ENCODE measurements at places on chromosomes 4 and X.

- DNase-seq, result no peak
Observed at GRCh38 chr4:184419976-184420375, 54.4 kb downstream of the IRF2 start.

- DNase-seq, result no peak
Observed at GRCh38 chr4:76689145-76689817, 208.7 kb downstream of the SOWAHB start.

DNA sequence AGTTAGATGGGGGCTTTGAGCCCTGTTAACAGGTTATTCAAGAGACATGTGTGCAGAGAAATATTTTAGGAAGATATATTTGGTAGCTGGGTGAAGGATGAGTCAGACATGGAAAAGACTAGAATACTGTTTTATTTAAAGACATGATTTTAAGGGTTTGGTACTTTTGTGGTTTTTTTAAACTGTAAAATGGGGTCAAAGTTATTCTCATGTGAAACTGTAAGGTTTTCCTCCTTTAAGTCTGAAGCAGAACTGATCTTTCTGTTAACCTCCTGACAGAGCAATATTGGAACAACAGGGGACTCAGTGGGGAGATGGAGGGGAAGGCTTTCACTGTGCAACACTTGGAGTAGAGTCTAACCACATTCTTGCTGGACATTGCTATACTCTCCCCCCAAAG, 112.4 kb upstream of the LSM6 start:
- no peak for DNase-seq

- DNase-seq, result no peak
Observed at GRCh38 chr4:170198747-170199146, 109.0 kb upstream of the AADAT start.

DNA sequence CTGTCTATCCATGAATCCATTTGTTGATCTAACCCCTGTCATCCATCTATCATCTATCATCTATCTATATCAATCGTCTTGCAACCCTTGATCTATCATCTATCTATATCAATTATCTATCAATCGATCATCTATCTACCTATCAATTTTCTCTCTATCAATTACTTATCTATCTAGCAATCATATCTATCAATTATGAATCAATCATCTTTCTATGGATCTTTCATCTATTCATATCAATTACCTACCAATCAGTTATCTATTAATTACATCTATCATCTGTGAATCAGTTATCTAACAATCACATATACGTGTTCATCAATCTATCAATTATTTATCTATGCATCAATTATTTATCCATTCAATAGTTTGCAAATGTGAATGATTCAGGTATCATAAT, 24.5 kb upstream of the ASMTL start:
- DNase-seq, result no peak

All from esophagus squamous epithelium (tissue), 5 donors.